ENCODE measurements at places on chromosomes 16 and 17.
A peak's percentile ranks its signal among the peaks of the same experiment; 100 is the strongest.

GRCh38 chr17:67578142-67578457 is 139.6 kb upstream of the NOL11 start:
- no peak for DNase-seq

DNA sequence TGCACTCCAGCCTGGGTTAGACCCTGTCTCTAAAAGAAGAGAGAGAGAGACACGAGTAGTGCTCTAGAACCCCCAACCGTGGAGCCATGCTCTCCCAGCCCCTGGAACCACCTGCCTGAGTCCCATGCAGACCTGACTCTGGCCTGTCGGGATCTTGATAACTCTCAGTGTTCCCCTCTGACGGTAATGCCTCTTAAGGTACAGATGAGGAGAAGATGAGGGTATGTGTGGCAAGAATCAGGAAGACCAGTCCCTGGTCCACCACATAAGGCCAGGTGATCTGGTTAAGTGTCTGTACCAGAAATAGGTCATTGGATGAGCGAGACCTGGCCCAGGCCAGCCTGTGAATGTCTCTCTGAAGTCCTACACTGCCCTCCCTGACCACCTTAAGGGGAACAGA is 18.4 kb downstream of the OSBPL7 start:
- DNase-seq = no peak

DNA sequence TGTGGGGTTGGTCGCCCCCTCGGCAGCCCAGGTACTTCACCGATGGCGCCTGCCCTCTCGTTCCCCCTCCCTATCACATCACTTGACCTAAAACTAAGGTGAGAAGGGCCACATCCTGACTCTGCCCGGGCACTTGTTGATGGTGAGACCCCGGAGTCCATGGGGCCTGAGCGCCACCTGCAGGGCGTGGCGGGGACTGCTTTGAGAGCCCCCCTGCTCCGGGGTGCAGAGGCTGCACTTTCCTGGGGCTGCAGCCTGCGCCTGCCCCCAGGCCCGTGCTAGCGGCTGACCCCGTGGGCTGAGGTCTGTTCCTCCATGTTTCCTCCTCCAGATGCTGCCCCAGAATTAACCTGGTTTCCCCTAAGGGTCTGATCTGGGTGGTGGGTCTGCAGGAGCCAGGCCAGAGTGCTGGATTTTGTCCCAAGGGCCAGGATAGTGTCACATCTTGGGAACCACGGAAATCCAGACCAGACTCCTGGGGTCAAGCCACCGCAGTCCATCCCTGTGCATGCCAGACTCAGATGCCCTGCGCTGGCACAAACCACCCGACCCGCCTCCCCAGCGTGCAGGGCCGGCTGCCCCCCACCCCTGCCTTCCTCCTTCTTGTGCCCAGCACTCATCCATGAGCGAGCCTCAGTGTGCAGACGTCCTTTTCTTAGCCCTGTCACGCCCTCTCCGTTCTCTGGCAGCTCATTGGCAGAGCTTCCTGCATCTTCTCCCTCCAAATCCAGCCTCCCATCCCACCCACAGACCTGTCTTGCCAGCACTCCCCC is 2.7 kb downstream of the NDUFAF8 start:
- DNase-seq = peak; percentile 21

DNA sequence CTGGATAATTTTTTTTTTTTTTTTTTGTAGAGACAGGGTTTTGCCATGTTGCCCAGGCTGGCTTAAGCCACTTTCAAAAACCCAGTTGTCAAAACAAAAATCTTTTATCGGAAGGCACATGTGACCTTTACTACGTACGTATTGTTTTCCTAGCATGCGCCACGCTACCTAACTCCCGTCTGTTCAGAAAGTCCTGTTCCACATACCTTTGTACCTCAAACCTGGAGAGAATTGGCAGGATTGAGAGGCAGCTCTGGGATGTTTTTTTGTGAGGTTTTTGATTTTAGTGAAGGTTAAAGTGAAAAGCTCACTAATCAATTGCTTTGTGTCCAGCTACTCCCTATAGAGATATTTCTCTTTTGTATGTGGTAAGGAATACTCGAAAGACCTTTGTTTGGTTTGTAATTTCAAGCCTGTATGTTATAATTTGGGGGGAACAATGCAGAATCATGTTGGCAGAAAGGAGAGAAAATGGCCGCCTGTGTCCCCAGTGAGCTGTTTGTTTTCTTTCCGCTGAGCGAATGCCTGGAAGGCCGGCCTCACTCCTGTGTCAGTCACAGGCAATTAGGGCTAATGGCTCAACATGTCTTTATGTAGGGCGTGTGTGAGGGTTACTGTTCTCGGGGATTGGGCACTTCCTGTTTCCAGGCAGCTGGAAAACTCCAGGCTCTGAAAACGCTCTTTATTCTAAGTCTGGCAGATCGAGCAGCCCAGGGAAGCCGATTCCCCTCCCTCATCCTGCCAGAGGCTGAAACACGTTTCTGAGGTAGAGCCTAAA is 60.8 kb upstream of the CLEC18A start:
- DNase-seq = peak; percentile 72

DNA sequence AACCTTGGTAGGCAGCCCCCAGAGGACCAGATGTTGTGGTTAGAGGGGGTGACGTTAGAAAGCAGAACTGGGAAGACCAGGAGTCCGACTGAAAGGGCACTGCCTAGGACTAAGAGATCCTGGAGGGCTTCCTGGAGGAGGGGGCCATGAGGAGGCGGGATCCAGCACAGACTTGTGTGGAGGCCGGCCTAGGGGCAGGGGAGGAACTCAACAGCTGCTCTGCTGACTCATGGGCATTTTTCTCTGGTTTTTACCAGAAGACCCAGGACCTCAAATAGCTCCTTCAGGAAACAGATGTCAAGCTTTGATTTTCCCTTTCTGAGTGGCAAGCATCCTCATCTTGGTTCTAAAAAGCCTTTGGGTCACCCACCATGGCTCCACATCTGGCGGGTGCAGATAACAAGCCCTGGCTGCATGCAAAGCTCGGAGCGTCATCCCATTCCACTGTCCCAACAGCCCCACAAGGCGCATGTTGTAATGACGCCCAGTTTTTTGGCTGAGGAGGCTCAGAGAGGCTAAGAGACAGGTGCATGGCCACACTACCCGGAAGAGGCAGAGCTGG is 29.0 kb downstream of the IL21R start:
- peak; percentile 49 for DNase-seq

DNA sequence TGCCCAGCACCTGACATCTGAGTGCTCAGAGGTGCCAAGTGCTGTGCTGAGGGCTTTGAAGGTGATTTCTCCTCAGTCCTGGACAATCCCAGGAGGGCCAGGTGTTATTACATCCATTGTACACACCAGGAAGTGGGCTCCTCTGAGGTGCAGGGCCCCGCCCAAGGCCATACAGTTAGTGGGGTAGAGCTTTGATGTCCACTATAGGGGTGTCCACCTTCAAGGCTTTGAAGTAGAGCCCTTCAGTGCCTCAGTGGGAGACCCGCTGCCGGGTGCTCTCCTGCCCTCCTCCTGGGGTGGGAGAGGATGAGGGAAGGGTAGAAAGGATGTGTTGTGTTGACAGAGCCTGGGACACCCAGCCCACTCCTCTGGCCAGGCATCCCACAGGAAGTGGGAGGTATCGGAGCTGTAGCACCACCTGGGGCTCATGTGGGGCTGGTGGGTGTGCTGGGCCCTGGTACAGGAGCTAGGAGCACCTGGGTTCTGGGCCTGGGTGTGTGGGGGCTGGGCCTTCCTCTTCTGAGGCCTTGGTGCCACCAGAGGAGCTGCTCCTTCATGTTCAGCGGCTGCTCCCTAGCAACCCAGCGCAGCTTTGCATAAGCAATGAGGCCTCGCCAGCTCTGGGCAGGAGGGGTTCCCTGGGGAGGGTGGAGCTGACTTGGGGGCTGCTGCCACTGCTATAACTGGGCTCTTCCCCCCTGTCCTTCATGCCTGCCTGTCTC is 7.4 kb downstream of the LASP1 start:
- DNase-seq = no peak

DNA sequence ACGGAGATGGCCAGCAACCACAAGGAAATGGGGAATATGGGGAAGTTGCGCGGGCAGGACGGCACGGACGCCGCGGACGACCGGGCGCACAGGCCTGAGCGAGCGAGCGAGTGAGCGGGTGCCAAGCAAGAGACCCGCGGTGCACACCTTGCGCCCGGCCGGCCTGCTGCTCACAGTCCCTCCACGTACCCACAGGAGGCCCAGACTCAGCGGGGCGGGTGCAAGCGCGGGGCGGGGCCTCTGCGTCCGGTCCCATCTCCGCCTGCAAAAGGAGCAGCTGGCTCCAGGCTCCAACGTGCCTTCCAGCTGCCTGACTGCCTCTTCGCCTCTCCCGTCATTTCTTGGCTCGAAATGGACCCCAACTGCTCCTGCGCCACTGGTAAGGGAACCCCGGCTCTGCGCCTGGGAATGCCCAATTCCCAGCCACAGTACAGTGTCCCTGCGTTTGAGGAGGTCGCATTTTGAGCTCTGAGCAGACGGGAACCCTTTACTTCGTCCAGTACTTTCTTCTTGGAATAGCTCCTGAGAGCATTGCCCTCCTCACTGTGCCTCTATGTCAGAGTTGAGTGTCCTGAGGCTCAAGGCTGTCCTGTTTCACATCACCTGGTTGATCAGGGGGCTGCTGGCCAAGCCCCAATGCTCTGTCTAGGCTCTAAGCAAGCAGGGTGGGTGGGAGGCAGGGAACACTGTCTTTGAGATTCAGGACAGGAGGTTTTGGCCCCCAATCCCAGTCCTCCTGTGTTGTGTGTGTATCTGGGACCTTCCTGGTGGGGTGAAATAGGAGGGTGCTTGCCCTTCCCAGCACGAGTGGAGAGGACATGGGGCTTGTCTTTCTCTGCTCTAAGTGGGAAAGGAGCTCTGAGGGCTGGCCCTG is 8.1 kb upstream of the MT1E start:
- DNase-seq = peak; percentile 58

DNA sequence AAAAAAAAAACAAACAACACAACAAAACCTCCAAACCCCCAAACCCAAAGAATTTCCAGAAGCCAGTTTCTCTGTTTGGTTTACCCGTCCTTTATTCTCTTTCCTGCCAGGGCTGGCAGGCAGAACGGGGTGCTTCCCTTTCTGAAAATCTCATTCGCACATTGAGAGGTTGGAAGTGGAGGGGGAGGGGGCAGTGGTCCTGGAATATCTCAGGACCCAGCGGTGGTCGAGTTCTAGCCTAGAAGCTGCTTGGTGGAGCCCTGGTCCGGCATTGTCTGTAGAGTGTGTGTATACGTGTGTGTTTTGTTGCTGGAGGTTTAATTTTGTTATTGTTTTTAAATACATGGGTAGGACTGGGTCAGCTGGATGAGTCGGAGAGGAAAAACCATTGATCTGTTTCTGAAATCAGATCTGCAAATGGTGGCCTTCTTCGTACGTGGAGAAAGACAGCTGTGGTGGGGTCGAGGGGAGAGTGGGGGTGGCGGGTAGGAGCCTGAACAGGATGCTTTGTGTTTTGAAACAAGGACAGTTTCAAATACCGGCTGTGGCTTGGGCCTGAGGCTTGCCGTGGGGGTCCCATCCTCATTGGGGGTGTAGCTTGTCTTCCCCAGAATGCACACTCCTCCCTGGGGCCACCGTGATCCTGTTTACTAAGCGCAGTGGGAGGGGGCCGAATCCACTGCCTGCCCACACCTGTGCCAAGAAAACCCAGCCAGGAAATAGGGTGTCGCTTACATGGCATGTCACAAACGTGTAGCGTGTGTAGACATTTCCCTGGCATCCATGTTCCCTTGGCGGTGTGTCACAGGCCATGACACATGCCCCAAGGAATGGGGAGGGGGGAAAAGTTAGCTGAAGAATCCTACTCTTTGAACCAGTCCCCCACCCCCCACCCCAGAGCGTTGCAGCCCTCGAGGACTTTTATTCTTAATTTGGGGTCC is 1.6 kb downstream of the CMIP start:
- DNase-seq = peak; percentile 57

GRCh38 chr17:77383613-77384608 is 243.1 kb downstream of the SEC14L1 start:
- no peak for DNase-seq

- no peak for DNase-seq
Observed at GRCh38 chr17:8503807-8504206, 68.1 kb downstream of the NDEL1 start.

DNA sequence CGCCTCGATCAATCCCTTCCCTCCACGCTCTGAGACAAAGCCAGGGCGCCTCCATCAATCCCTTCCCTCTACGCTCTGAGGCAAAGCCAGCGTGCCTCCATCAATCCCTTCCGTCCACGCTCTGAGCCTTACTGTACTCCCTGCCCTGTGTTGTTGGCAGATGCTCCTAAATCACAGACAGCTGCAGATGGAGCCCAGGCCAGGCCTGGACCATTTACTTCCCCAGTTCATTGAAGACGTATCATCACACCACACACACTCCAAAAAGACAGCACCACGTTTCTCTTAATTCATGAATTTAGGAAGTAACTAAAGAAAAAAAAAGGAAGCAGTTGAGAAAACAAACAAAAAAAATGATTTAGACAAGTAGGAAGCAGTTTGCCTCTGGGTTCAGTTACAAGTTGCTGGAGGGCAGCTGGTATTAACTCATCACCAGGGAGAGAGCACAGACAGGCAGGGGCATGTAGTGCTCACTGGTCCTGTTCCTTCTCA is 7.4 kb upstream of the CD300LD start:
- peak; percentile 2 for DNase-seq

GRCh38 chr16:89759746-89760340 is 38.5 kb downstream of the ZNF276 start:
- no peak for DNase-seq

- no peak for DNase-seq
Observed at GRCh38 chr16:67186550-67186950, 2.8 kb upstream of the MATCAP1 start.

GRCh38 chr17:64470625-64471024 is 21.7 kb downstream of the MILR1 start:
- no peak for DNase-seq

DNA sequence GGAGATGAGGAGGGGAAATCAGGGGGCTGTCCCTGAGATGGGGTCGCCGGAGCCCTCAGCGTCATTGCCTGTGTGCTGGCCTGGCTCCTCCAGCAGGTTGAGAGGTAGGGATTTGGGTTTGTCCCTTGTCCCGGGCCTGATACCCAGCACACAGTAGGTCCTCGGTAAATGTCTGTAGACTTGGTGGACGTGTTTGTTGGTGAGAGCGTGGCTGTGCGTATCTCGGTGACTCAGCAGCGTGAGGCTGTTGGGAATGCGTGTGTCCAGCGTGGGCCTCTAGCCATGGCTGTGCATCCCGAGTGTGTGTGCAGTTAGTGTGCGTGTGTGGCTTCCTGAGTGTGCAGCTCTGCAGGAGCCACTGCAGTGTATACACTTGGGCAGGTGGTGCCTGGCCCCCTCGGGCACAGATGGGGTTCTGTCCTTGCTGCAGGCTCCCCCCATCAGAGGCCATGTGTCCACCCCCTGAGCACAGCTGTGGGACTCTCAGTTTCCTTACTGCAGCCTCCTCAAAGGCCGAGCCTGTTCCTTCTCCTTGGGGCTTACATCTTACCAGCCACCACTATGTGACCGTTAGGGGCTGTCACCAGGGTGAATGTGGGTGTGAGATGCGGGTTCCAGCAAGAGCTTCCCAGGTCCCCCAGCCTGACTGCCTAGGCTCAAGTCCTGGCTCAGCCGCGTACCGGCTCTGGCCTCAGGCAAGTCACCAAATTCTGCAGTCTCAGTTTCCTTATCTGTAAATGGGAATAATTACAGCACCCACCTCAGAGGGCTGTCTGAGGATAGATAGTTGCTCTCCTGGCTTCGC is 5.7 kb downstream of the NECAB2 start:
- DNase-seq = no peak

- DNase-seq = no peak
Observed at GRCh38 chr17:49388290-49388640, 26.2 kb upstream of the ZNF652 start.

GRCh38 chr17:38940404-38940803 is 15.0 kb downstream of the LASP1NB start:
- DNase-seq = no peak

All from fibroblast of skin of abdomen (primary cell).